NCI-H748 treated with DMSO at 0.1 percent for 48 hours (cell line): ENCODE measurements at places on chromosomes 2 and 18.

- no peak for DNase-seq
Observed at GRCh38 chr18:3397786-3398185, 52.2 kb upstream of the TGIF1 start.

DNA sequence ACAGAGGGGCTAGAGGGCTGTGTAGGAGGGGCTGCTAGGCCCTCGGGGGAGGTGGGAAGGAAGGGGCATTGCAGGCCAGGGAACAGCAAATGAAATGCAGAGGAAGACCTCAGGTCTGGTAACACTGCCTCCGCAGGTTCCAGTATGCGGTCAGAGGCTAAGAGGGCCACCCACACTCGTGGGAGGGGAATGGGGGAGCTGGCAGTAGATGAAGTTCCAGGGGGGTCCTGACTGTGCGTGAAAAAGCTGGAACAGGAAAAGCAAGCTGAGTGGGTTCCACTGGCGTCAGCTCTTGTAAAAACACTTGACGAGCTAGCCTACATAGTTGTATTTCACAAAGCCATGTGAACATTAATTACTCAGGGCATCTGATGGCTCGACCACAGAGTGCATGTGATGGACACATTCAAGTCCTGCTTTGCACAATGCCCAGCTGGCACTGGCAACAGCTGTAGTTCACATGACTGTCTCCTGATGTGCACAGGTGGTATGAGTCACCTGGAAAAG lies 29.0 kb upstream of the PTPN4 start:
- DNase-seq = no peak

DNA sequence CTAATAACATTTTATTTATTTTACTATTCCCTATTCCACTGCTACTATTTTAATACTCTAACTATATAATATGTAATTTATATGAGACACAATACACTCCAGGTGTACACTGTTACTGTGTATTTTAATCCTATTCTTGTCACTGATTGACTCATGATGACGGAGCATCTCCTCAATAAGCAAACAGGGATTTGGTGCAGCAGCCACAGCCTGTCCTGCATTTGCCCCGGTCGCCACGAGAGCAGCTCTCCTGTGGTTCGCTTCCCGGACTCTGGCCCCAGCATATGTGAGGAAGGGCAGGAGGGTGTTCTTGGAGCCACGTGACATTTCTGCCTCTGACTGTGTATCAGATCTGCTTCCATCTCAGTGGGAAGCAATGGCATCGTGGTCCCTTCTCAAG lies 74.1 kb upstream of the PXDN start:
- no peak for DNase-seq

DNA sequence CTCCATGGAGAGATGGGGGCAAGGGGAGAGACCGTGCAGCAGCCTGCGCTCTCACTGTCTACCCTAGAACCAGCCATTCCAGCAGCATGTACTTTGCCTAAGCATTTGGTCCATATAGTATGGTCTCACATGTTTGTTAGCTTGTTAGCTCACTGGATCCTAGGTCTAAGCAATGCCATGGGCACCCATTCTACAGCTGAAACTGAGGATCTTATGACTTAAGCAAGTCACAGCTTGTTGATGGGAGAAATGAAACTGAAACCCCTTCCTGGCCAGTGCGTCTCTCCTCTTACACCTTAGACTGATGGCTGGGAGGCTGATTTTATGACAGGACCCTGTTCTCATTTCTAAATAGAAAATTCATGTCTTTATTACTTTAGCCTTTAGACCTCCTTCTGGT lies 90.1 kb downstream of the EPAS1 start:
- no peak for DNase-seq

- no peak for DNase-seq
Observed at GRCh38 chr2:181374781-181375675, 82.2 kb upstream of the ITGA4 start.

- DNase-seq = no peak
Observed at GRCh38 chr2:106953779-106954178, 67.8 kb upstream of the ST6GAL2 start.

GRCh38 chr18:56945171-56946083 lies 201.5 kb upstream of the BOD1L2 start:
- no peak for DNase-seq

- peak; percentile 15 for DNase-seq
Observed at GRCh38 chr2:217932803-217933616, 69.8 kb downstream of the TNS1 start.

- no peak for DNase-seq
Observed at GRCh38 chr2:43000242-43001054, 208.1 kb upstream of the HAAO start.

DNA sequence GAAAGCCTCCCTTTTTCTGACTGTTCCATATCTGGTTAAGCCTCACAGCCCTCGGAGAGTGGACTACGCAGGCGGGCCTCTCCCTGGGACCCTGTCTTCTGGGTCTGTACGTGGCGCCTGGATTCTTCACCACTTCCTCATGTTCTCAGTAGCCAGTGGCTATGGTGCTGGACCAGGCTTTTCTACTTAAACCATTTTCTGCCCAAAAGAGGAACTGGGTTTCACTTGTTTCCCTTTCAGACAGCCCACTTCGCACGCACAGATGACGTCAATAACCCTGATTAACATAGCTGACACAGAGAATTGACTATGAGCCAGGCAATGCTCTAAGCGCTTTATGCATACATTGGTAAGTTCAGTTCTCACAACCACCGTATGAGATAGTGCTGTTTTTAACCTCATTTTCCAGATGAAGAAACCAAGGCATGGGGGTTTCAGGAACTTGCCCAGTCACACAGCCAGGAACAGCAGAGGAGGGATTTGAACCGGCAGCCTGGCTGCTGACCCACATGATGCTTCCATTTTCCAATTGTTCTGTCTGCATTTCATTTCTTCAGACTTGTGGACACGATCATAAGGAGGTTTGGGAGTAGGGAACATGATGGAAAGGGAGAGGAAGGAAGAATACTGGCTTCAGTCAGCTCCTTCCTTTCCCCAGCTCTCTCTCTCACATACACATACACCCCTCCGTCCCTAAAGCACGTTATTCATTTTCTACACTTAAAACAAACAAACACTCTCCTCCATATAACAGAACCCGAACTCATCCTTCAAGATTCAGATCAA lies 41.7 kb downstream of the MYOM1 start:
- DNase-seq = no peak

DNA sequence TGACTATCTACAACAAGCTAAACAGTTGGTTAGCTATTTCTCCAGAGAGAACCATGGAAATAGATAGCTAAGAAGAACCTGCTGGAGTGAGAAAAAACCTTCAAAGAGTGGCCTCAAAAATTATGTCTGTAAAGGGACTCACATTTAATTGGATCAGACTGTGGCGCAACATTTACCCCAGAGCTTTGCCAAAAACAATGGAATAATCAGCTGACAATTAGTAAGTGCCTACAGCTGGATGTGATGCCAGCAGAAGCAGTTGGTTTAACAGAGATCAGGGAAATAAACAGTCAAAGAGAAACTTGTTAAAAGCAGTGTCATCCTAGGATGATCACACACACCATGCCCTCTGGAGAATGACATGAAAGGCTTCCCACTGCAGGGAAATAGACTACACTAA lies 310.7 kb downstream of the CLIP4 start:
- no peak for DNase-seq

DNA sequence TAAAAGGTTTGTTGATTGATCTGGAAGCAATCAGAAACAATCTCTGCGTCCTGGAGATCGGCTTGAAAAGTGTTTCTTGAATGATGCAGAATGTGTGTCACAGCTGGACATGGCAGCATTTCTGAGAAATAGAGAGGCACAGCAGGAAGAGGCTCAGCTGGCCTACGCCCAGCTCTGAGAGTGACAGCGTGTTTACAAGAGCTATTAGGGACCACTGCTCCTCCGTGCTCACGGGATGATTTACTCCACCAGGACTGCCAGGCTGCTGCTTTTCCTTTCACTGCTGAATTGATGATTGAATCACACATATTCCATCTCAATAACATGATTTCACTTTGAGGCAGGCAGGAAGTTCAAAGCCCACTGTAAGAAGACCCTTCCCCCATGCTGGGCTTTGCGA lies 62.8 kb downstream of the GALNT14 start:
- no peak for DNase-seq

DNA sequence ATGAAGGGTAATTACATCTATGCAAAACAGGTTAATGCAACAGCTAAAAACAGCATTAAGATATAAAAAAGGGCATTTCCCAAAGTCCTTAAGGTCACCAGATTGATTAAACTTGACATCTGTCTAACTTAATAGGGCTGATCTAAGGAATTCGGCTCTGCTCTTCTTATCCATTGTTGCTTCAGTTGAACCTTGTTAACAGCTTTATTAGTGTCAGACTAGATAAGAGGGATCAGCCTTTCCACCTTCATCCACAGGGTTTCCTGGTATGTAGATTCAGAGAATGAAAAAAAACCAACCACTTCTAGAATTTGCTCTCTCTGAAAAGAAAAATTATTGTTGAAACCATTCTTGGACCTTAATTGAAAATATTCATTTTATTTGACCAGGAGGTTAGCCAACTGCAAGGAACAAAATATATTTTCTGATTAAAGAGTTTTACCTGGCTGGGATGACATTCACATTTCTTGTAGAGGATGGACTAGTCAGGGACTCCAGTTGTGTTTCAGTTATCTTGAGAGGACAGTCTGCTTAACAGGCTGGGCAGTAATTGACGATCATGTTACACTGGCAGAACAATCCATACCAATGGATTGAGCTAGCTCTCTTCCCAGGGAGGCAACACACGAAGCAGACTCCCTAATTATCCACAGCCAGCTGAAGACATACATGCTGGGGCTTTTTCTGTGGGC lies 357.4 kb upstream of the ACVR2A start:
- DNase-seq = peak; percentile 11

- no peak for DNase-seq
Observed at GRCh38 chr2:107621186-107622165, 205.2 kb upstream of the RGPD4 start.

GRCh38 chr2:181485638-181485946 lies 28.4 kb downstream of the ITGA4 start:
- DNase-seq = peak; percentile 92

GRCh38 chr2:81196383-81196851 lies 891.9 kb upstream of the LRRTM1 start:
- DNase-seq = no peak

DNA sequence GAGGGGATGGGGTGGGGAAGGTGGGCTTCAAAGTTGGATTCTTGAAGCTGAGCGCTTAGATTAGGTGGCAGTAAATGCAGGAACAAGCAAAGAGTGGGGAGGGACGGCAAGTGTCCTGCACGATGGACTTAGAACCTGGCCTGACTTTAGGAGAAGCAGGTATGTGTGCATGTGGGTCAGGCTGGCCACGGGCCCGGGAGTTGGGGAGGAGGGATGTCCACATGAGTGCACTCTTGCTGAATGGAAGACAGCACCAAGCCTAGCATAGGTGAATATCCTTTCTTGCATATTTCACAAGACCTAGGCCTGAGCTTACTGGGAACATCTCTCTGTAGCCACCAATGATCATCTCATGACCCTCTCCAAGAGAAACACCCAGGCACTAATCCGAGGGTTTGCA lies 96.1 kb downstream of the DDX1 start:
- DNase-seq = no peak

GRCh38 chr2:162963156-162963555 lies 124.6 kb upstream of the KCNH7 start:
- no peak for DNase-seq

GRCh38 chr2:9330612-9331270 lies 92.6 kb downstream of the ITGB1BP1 start:
- DNase-seq = no peak
